Activated effector memory CD4-positive, alpha-beta T cell treated with anti-CD3 and anti-CD28 coated beads, Interleukin-2, amount 50 U/mL, for 16 hours (primary cell): ENCODE measurements at places on chromosomes 7 and 10.

DNA sequence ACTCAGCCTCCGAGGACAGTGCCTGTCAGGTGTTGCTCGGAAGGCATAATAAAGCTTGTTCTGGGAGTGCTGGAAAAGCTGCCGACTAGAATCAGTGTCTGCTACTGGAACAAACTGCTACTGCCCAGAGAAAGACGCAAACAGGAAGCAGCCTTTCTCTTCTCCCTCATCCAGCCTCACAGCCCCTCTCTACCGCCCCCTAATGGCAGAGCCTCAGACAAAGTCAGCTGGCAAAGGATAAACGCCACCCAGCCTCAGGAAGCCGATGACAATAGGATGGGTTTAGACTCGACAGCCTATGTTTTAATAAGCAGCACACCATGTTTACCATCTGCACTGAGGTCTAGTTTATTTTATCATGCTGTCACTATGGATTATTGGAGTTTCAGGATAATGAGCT, 169.5 kb upstream of the LYZL1 start:
- no peak for DNase-seq

- no peak for DNase-seq
These were observed 7.3 kb downstream of the ICA1 start for GRCh38 chr7:8254667-8255066.

GRCh38 chr10:19461588-19461987, 354.6 kb upstream of the PLXDC2 start:
- no peak for DNase-seq

- no peak for DNase-seq
These were observed 28.2 kb downstream of the MGMT start for GRCh38 chr10:129495256-129495655.

GRCh38 chr10:27541796-27542729, 38.0 kb downstream of the RAB18 start:
- DNase-seq = no peak

- no peak for DNase-seq
These were observed 323.4 kb upstream of the NRP1 start for GRCh38 chr10:33657913-33658312.

DNA sequence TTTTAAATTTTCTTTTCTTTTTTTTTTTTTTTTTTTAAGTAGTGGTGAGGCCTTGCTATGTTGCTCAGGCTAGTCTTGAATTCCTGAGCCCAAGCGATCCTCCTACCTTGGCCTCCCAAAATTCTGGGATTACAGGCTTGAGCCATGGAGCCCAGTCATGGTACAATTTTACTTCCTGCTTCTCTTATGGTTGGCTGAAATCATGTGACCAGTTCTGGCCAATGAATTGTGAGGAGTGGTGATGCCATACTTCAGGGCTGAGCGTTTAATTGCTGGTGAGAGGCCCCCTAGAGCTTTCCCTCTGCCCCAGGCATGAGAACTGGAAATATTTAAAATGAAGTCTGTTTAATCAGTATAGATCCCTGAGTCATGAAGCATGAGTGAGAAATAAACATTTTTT, 22.2 kb upstream of the BAIAP2L1 start:
- no peak for DNase-seq

DNA sequence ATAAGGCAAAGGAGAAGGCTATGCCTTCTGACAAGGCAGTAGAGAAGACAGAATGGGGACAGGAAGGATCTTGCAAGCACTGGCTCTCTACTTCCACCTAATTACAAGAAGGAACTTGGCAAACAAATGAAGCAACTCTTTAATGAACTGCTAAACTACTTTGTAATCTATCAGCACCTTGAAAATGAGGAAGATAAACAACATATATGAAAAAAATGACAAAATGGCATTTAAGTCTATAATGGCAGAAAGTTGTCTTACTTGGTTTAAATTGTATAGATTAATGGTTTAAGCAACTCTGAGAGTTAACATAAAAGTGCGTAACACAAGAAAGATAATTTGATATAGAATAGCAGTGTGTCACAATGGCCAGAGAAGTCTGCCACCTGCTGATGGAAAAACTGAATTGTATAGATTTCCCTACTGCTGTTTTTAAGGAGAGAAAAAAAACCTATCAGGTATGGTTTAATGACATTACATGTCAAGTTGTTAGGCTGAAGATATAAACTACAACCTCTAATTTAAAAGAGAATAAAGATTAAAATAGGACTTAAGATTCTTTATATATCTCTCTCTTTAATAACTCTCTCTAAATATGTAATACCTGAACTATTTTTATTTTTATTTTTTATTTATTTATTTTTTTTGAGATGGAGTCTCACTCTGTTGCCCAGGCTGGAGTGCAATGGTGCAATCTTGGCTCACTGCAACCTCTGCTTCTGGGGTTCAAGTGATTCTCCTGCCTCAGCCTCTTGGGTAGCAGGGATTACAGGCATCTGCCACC, 11.8 kb downstream of the NT5C3A start:
- DNase-seq = no peak

- DNase-seq = no peak
These were observed 6.2 kb downstream of the SFR1 start for GRCh38 chr10:104128214-104128613.

- no peak for DNase-seq
These were observed 18.9 kb downstream of the NOD1 start for GRCh38 chr7:30459591-30460245.

DNA sequence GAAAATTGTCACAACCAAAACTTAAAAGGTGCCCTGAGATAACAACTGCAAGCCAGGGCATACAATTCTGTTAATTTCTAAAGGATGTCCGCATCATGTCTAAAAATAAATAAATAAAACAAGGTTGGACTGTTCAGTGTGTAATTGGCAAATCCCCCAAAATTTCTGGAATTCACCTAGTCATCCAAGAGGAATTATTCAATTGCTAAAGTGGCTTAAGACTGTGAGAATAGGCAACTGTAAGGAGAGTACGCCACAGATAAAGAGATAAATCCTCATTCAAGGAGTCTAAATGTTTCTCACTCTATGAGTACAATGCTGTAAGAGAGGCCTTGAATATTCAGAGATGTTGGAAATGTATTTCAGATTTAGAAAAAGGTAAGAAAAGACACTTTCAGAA, 37.2 kb downstream of the PIK3AP1 start:
- no peak for DNase-seq

DNA sequence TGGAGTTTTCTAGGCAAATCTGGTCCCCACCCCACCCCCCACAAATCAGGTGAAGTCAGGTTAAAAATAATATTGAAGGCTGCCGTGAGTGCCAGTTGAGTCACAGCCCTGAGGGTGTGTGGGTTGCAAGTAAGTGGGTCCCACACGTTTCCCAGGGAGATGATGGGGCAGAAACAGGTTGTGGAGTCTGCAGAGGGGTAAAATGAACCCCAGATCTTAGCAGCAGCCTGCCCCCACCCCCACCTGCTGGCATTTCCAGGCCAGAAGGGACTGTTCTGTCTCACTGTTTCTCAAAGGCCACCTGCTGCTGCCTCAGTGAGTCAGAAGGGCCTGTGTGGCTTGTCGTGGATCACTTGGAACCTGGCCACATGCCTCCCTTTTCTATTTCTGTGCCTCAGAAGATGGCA, 59.8 kb upstream of the SMNDC1 start:
- peak; percentile 79 for DNase-seq

DNA sequence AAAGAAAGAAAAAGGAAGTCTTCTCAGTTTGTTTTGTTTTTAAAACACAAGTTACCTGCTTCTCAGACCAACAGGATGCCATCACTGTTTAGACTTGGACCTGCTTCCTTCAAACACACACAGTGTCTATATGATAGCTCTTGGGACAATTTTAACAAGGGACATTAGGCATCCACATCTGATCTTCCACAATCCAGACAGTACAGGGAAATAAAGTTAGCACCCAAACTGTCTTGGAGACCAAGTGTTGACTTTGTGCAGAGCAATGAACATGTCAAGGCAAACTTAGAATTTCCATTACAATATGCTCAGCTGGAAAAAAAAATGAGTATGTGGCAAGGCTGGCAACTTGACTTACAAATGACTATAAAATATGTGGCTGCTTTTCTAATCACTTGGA, 80.9 kb downstream of the SGMS1 start:
- DNase-seq = no peak

DNA sequence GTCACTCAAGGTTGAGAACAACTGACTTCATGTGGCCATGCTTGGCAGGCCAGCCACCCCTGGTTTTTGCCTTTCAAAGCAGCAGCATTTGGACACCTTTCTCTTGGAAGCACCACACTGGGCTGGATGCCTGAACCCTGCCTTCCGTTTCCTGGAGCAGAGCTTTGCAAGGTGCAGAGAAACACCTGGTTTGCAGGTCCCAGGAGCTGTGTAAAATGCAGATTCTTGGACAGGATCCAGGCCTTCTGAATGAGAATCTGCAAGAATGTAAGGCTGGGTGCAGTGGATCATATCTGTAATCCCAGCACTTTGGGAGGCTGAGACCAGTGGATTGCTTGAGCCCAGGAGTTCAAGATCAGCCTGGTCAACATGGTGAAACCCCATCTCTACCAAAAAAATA, 18.0 kb upstream of the DUSP5 start:
- DNase-seq = no peak

DNA sequence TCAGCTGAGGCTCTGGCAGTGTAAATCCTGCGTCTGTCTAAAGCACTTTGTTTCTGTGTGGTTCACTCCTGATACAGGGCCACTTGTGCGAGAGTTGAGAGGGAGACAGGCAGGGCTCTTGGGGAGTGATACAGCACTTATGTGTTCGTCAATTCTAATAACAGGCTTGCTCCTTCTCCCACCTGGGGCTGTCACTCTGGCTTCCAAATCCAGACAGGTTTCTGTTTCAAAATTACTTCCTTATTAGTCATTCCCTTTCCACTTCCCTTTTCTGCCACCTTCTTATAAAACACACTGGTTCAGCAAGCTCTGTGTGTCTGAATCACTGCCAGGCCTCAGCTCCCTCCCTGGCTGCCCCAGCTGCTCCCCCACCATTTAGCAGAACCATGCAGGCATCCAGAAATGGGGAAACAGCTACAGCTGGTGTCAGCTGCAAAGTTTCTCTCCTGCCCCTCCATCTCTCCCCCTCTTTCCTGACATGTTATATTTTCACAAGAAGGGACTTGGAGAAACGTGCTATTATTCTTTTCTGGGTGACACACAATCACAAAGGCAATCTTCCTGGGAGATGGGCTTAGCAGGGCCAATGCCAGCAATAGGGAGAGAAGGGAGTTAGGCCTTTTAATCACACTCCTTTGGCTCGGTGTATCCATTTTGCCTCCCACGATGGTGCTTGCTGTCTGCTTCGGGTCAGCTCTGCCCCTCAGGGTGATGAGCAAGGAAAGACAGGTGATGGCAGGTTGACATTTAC, 58.4 kb upstream of the ZNRF2 start:
- DNase-seq = no peak

DNA sequence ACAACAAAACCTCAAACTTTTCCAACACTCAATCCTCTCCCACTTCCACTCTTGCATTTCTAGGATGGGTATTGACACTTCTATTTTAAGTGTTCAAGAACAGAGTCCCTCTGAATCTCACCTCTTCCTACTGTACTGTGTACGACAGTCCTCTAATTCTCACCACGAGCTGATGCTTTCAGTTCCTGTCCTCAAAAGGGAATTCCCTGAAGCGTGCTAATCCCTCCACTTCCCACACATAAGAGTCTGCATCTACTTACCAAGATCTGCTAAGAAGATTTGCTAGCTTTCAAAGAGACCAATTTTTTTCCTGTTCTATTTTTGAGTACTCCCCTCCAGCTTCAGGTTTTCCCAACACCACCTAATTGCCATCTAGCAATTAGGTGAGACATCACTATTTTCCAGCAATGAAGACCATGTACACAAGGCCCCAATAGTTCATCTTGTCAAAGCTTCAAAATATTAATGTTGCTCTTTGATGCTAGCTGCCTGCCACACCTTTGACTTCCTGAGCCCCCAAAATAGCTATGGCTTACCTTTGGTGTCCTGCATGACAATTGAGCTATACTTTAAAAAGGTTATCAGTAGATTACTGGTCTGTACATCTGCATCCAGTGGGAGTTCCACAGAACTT, 54.4 kb downstream of the ARMH3 start:
- no peak for DNase-seq
